NCI-H774 (cell line): ENCODE measurements at places on chromosomes 5 and 9.

GRCh38 chr5:36208786-36209185 is 32.9 kb downstream of the NADK2 start:
- DNase-seq, result no peak

DNA sequence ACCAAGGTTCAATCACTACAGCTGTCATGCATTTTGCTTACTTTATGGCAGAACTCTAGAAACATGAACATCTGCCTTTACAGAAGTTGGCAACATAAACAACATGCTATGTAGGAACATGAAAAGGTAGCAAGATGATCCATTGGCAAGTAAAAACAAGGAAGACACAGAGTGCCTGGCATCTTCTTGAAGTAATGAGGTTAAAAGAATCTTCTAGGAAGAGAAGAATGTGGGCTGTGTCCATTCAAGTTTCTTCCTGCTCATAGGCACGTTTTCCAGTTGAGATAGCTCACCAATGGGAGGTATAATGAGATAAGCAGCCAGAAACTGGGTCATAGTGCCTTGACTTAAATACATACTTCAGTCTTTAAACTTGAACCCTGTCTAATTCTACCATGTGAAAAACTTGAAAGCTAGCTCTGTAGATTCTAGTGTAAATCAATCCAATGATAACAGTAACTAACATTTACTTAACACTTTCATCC is 109.4 kb upstream of the PRLR start:
- no peak for DNase-seq

DNA sequence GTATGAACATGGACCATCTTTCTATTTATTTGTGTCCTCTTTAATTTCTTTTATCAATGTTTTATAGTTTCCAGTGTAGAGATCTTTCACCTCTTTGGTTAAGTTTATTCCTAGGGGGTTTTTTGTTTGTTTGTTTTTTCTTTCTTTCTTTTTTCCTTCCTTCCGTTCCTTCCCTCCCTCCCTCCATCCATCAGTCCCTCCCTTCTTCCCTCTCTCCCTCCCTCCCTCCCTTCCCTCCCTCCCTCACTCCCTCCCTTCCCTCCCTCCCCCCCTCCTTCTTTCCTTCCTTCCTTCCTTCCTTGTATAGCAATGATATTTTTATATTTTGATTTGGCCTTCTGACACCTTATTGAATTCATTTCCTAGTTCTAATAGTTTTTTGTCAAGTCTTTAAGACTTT is 23.4 kb upstream of the IGFBPL1 start:
- DNase-seq, result no peak

DNA sequence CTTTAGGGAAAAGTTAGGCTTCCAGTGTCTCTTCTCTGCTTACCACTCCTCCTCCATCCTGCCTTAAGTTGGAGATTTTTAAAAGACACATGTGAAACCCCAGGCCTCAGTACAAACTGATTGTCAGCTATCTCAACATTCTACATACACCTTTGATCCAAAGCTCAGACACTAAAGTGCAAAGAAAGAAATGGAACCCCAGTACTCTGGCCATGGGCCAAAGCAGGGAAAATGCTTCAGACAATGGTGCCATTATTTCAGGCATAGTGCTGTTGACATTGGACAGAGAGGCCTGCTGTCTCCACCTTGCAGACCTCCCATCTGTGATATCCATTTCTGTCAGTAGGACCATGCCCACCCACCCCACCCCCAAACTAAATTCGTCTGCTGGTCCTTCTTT is 49.1 kb downstream of the G3BP1 start:
- no peak for DNase-seq

- DNase-seq, result no peak
Observed at GRCh38 chr9:110111868-110112267, 96.1 kb downstream of the C9orf152 start.

GRCh38 chr9:80292231-80292630 is 720.5 kb downstream of the TLE4 start:
- no peak for DNase-seq

GRCh38 chr9:6564360-6564759 is 81.2 kb downstream of the GLDC start:
- no peak for DNase-seq

GRCh38 chr5:124512236-124512635 is 234.2 kb downstream of the ZNF608 start:
- DNase-seq, result no peak

GRCh38 chr9:81052846-81053245 is 636.5 kb downstream of the TLE1 start:
- no peak for DNase-seq

GRCh38 chr5:158773161-158773560 is 326.6 kb downstream of the EBF1 start:
- DNase-seq, result no peak

GRCh38 chr9:129459547-129460322 is 161.2 kb downstream of the C9orf50 start:
- no peak for DNase-seq

GRCh38 chr5:150448952-150449516 is 505 bp downstream of the RPS14 start:
- DNase-seq, result no peak

GRCh38 chr9:27799326-27799725 is 226.0 kb upstream of the C9orf72 start:
- DNase-seq, result no peak

DNA sequence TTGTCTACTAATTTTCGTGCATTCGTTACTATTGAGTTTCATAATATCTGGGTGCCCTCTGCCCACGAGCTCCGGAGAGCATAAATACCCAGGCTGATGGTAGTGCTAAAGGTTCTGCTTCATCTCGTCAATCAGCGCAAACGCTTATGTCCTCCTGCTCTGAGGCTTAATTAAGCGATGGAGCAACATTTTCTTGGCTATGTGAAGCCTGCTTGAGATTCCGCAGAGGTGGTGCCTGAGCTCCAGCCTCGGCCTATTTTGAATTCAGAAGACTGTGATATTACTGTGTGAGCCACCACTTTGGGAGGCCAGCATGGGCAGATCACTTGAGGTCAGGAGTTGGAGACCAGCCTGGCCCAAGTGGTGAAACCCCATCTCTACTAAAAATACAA is 44.8 kb downstream of the ANXA2R start:
- DNase-seq, result no peak

DNA sequence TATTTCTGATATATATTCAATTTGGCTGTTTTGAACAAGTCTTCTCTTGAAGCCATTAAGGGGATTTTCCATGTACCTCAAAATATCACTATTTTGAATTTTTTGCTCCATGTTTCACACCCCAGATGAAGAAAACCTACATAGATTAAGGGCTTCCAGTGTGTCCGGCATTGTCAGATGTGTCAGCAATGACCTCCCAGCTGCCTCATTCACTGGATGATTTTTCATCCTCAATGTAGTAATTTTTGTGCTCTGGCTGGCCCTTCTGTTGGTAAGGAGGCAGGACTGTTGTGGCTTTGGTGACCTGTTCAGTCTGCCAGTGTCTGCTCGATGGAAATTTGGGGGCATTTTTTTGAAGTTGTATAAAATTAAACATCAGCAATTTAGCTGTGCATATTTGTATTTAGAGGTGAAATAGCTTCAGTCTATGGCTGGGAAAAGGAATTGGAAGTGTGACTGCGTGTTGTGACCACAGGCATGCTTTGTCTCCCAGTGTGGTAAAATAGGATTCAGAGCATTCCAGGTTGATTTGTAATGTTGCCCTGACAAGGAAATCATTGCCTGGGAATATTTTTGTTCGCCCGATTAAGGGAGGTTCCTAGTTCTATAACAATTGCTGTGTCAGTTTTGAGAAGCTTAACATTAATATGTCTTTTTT is 312.4 kb downstream of the ARHGEF28 start:
- no peak for DNase-seq

DNA sequence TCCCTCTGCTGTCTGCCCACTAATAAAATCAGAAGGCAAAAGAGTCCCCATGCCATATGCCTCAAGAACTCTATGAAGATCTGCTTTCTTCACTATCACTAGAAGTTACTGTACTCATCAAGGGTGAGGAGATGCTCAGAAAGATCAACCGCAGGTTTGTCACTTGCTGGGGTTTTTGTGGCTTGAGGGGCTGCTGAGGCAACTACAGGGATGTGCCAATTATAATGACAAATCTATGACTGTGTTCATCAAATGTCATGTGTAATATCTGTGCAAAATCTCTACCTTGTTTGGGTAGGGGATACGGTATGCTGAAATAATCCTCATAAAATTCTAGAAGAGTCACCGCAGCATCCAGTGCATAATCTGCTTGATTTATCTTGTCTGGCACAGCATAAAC is 13.0 kb downstream of the ERAP1 start:
- DNase-seq, result no peak

DNA sequence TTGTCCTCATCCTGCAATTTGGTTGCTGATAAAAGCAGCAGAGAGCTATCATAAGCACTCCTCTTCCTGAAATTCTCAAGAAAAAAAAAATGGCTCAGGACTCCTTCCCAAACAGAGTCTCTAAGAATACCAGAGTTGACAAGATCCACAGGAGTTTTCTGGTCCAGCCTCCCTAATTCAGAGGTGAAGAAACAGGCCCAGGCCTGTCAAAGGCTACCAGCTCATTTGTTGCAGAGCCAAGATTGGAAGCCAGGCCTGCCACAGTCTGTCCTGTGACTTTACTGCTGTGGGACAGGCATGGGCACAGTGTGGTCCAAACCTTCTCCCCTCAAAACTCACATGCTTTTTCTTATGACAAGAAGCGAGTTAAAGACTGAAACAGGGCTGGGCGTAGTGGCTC is 41.5 kb downstream of the NIPSNAP3B start:
- DNase-seq, result no peak

DNA sequence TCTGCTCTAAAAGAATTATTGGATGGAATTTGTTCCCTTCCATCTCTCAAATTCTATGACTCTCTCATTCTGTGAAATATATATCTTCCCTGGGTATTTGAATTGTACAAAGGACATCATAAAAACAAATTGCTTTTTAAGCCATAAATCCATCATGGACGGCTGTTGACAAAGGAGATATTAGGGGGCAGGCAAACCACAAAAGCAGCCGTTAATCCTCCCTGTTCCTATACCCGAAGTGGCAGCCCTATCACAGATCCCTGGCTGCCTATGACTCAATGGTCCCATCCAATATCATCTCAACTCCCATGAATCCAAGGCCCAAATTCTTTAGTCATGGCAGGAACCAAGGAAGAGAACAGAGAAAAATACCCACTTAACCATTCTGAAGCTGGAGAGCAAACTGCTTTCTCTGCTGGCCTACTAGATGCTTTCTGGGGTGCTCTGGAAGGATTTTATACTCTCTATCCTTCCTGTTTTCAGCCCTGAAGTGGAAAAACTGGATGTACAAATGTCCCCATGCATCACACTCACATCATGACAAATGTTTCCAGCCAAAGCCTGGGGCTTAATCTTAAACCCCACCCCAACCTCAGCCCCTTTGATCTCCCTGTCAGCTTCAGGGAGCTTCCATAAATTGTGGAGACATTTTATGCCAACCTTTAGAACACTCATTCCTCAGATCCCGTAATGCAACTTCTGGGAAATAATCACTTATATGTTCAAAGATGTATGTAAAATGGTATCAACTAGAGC is 59.5 kb downstream of the FAM114A2 start:
- DNase-seq, result no peak

DNA sequence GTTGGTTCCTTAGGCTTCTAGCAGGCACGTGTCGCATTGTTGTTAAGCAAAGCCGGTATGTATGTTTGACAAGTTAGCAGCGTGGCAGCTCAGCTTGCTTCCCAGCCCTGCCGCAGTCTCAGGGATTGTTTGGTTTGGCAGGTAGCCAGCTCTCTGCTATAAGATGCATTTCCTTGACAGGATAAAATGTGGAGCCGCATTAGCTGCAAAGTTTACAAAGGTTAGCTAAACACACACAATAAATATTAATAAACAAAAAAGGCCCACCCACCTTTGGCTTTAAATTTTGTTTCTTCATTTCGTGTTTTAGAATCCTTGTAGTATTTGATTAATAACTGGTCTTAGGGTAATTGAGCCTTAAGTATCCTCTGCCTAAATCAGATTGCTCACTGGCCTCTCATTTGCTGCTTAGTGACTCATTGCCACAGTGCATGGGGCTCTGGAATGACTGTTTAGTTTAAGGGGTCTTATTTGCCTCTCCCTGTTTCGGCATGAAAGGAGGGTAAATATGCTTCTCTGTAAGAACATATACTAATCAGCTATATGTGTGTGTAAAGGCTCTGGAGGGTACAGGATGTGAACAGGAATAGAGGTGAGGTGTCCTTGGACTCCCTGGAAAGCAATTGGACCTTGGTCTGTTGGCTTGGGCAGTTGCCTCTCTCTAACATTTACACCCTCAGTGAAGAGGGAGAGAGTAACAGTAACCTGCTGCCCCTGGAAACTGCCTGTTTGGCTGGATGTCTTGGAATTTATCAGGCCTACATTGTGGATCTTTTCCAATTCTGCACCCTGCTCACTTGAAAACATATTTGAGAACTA is 122.0 kb downstream of the GDNF start:
- DNase-seq, result peak; percentile 83

- peak; percentile 46 for DNase-seq
Observed at GRCh38 chr5:2550509-2550908, 201.0 kb downstream of the IRX2 start.

- no peak for DNase-seq
Observed at GRCh38 chr9:115130176-115130575, 12.2 kb upstream of the TNC start.

GRCh38 chr9:113851873-113852272 is 24.2 kb upstream of the ZNF618 start:
- DNase-seq, result no peak

DNA sequence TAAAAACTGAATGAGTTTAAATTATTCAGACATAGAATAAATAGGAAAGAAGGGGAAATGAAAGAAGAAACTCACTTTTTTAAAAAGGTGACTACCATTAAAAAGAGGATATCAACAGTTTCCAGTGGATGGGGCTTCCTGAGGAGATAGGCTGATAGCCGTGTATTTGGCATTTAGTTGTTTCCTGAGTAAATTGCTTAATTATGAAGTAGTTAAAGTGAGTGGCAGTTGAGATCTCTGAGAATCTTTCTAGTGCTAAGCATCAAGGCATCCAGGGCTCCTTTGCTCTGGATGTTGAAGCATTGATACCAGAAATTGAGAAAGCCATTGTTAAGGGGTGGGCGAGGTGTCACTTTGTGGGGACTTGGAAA is 2.7 kb downstream of the TNFAIP8 start:
- DNase-seq, result no peak

DNA sequence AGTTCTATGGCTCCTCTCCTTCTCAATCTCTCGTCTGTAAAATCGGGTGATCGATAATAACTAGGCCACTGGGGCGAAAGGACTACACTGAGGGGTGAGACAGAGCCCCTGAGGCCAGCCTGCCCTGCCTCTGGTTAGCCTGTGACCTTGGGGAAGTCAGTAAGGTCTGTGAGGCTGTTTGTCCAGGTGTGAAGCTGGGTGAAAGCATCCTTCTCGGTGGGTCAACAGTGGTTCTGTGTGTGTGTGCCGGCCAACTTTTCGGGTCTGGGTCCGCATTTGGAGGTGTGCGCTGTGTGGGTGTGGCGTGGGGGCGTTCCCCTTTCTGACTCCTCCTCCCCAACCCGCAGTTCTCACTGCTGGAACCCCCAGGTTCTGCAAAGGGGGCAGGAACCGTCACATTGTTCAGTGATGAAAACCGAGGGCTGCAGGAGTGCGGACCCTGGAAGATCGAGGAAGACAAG is 5.0 kb upstream of the RNF44 start:
- DNase-seq, result no peak
